Breast epithelium (tissue), 4 donors: ENCODE measurements at places on chromosomes 5 and 9. TPM values are rescaled to one million over a fixed set of nuclear protein-coding genes. Genes with fewer than 3 reads are reported as not detected.

EQTN gene
- 0.73 TPM for total RNA-seq

NAIP gene
- 37.7 TPM for total RNA-seq

- DNase-seq, result no peak
Observed at GRCh38 chr5:95773335-95774059, 42.4 kb downstream of the RHOBTB3 start.

DNA sequence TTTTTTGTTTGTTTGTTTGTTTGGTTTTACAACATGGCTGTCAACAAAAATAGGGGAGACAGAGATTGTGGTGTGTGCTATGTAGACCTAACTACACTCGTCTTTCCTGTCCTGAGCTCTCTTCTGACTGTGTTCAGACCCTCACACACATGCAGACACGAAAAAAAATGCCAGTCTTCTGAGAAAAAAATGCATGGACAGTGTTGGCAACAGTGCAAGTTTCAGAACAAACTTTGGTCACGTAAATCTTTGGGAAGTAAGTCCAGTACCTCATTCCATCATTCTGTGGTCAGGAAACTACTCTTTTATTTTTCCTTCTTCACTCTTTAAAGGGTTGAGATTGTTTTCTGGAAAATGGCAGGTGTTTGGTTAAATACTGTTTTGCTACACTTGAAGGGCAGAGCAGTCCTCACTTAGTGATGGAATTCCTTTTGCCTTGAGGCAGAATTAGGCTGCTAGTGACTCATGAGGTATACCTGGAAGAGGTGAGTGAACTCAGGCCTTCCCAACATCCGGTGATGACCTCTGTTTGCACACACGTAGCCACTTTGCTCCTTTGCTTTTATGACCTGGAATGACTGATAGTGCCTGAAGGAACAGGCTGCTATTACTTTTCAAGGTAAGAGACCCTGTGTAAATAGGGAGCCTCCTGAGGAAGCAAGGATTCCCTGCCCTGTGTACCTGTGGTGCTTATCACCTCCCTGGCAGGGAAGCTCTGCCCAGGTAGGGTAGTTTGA lies 81.6 kb upstream of the TNFAIP8 start:
- peak; percentile 41 for DNase-seq

DNA sequence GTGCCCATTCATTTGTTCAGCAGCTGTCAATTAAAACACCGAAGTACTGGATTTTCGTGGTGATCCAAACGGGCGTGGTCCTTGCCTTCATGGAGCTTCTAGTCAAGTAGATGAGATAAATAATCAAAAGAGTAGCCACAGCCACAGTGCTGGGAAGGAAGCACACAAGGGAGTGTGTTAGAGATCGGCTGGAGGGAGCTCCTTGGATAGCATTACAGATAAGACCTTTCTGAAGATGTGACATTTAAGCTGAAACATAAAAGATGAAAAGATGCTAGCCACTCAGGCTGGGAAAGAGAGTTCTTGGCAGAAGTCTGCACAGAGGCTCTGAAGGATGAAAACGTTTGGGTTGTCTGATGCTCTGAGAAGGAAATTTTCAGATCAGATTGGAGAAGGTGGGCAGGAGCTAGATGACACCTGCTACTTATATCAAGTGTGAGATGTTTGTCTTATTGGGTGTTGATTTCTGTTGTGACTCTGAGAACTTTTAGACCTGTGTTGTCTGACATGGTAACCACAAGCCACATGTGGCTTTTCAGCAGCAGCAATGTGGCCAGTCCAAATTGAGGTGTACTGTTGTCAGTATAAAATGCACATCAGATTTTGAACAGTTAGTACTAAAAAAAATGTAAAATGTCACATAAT lies 123.9 kb downstream of the TLE4 start:
- no peak for DNase-seq

DNA sequence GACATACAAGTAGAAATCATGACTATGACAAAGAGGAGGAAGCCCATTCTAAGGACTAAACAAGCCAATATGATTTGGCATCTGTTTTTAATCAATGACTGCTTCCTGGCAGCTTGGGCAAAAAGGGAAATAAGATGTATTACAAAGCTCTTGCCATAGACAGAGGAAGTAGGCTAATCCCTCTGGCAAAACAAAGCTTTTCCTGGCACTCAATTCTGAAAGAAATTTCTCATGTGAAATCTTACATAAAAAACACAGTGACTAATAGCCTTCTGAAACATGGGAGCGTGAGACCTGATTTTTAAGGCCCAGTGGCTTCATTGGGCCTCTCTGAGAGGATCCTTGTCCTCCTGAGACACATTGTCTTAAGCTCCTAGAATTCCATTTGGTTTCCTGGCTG lies 93.6 kb downstream of the COL23A1 start:
- DNase-seq, result no peak

- no peak for DNase-seq
Observed at GRCh38 chr5:160651692-160652645, 200.0 kb downstream of the ATP10B start.

DNA sequence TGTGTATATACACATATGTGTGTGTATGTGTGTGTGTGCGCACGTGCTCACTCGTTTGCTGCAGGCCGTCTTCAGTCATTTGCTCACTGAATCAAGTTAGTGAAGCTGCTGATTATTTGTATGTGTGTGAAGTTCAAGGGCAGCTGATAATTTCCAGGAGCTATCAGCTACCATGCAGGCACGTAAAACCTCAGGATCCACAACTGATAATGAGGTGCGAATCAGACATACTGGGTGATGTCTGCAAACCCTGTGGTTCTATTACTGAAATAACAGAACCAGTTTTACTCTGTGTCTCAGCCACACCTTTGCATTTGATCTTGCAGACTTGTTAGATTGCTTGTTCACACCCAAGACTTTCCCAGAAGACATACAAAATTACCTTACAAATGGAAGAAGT lies 257.6 kb downstream of the TAF11L14 start:
- DNase-seq, result no peak

DNA sequence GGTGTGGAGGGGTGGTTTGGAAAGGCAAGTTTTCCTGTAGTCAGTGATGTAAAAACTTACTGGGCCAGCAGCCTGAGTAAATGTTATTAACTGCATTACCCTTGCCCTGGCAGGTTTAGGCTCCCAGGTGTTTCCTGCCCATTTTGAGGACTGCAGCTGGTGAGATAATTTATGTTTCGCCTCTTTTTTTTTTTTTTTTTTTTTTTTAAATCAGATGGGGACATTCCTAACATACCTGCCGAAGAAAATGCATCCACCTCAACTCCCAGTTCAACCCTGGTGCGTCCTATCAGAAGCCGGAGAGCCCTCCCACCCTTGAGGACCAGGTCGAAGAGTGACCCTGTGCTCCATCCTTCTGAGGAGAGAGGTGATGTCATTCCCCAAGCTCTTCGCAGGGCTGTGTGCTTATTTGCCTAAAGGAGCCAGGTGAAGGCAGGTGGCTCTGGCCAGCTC lies 60.6 kb downstream of the ENTREP1 start:
- DNase-seq, result no peak

GRCh38 chr5:126263591-126264184 lies 159.5 kb upstream of the GRAMD2B start:
- DNase-seq, result no peak
